ENCODE measurements at places on chromosomes 2 and 18. TPM values are rescaled to one million over a fixed set of nuclear protein-coding genes. Genes with fewer than 3 reads are reported as not detected.

DNA sequence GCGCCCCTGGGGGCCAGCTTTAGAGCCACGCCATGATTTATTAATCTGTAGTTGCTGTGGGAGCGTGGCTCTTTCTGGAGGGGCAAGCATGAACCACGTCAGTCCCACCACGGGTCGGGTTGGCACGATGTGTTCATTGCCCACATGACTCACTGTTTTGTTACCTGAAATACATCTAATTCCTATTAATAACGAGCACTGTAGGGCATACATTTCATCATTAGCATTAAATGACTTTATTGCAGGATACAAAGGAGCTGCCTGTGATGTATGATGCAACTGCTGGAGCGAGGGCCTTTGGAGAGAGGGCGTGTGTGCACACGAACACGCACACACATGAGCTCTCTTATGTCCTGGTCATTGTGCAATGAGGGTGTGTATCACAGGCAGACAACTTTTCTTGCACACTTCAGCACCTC lies 127.0 kb downstream of the INHBB start:
- H3K4me1 ChIP-seq = no peaks in the 10 kb centered on the region
- H3K4me3 ChIP-seq = no peak overlapping the region
- H3K27me3 ChIP-seq = no peaks in the 10 kb centered on the region
- no peak for DNase-seq
- H3K27ac ChIP-seq = no peak overlapping the region

DNA sequence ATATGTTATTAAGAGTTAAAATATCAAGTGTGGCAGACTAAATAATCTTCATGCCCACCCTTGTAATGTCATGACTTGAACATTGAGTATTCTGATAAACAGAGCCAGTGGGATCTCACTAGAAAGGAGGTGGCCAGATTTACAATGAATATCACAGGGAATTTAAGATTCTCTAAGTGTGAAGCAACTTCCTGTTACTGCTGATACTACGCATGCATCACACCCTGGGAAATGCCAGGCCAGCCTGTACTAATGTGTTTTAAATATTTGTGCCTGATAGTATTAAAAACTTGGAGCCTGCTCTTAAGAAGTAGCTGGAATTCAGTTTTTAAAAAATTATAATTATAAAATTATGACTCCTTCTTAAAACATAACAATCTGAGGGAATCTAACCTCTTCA lies 148.3 kb downstream of the LAMA3 start:
- no peaks in the 10 kb centered on the region for H3K27me3 ChIP-seq
- H3K36me3 ChIP-seq = no peaks in the 10 kb centered on the region
- H3K4me3 ChIP-seq = no peak overlapping the region
- no peak overlapping the region for H3K27ac ChIP-seq
- DNase-seq = no peak

DNA sequence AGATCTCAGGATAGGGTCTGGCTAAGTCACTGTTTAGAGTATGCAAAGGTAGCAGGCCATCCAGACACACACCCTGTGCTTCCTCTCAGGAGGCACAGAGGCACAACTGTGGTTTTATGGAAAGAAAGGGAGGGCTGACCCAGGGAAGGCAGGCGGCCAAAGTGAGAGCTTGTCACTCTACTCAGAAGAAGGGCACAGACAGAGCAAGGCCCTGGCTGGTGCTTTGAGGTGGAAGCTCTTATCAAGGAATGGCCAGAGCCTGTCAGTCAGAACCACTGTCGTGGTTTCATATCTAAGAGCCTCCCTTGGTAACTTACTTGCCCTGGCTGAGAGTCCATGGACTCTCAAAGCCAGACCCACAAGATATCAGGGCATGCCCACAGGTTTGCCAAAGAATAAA lies 40.7 kb downstream of the SLC9A2 start:
- no peak overlapping the region for H3K4me3 ChIP-seq
- H3K27ac ChIP-seq = no peak overlapping the region
- H3K27me3 ChIP-seq = no peaks in the 10 kb centered on the region
- no peak for DNase-seq
- H3K4me1 ChIP-seq = no peaks in the 10 kb centered on the region
- H3K36me3 ChIP-seq = no peaks in the 10 kb centered on the region

DNA sequence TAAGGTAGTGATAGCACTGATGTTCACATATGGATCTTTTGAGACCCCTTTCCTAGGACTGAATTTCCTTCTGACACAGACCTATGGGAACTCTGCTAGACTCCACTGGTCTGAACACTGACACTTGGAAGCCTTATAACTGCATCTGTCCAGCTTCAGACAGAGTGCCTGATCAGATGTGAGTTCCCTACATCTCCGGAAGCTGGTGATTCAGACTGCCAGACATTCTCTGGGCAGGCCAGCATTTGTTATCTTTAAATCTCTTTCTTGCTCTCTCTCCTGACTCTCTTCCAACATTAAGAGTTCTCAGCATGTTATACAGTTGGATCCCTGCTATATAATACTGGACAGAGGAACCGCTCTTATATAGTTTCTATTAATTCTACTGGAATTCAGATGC lies 408.5 kb downstream of the ZEB2 start:
- no peaks in the 10 kb centered on the region for H3K27me3 ChIP-seq
- H3K4me3 ChIP-seq = no peak overlapping the region
- no peak overlapping the region for H3K27ac ChIP-seq
- no peaks in the 10 kb centered on the region for H3K36me3 ChIP-seq
- no peaks in the 10 kb centered on the region for H3K4me1 ChIP-seq
- DNase-seq = no peak

DNA sequence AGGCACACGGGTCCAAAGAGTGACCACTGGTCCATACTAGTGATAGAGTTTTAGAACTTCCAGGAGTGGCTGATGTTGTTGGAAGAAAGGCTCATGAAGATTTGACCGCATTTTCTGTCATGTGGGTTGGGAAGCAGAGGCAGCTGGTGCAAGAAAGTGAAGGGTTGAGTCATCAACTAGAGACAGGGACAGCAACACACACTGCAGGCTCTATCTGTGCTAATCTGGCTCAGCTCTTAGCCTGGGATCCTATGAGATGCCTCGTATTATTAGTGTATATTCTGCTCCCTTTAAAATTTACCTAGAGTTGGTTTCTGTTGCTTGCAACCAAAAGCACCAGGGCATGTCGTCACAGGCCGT lies 2.5 kb upstream of the SH3RF3 start:
- H3K4me3 ChIP-seq = no peak overlapping the region
- H3K4me1 ChIP-seq = peaks cover 15% of the 10 kb centered on the region
- peaks cover 5% of the 10 kb centered on the region for H3K27me3 ChIP-seq
- DNase-seq = no peak
- H3K27ac ChIP-seq = no peak overlapping the region
- H3K36me3 ChIP-seq = no peaks in the 10 kb centered on the region

- peaks cover 49% of the 10 kb centered on the region for H3K36me3 ChIP-seq
- peak; percentile 46 for DNase-seq
- H3K4me3 ChIP-seq = no peak overlapping the region
- no peak overlapping the region for H3K27ac ChIP-seq
- no peaks in the 10 kb centered on the region for H3K27me3 ChIP-seq
Measured at GRCh38 chr2:241659150-241659739, 21.8 kb downstream of the ATG4B start.

DNA sequence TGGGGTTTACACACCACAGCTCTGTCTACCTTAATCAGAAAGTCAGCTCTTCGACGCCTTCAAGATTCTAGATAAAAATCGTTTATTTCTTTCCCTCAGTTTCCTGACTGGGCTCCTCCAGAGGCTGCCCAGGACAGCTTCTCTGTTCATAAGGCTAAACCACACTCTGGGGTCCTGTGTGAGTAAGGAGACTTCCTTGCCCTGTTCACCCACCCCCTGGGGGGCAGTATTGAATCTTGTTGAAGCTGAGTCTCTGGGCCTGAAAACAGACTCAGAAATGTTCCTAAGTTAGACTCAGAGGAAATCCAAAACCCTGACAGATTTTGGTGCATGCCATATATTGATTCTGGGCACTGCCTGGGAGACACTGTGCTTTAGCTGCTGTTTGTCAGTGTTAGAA lies 43.0 kb downstream of the G6PC2 start:
- H3K27me3 ChIP-seq = no peaks in the 10 kb centered on the region
- no peak overlapping the region for H3K4me3 ChIP-seq

DNA sequence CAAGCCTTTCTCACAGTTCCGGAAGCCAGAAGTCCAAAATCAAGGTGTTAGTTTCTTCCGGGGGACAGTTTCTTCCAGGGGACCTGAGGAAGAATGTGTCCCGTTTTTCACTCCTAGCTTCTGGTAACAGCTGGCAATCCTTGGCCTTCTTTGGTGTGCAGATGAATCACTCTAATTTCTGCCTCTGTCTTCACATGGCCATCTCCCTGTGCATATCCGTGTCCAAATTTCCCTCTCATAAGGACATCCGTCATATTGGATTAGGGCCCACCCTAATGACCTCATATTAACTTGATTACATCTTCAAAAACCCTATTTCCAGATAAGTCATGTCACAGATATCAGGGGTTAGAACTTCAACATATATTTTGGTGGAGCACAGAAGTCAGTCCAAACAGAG lies 141.4 kb downstream of the ZEB2 start:
- no peak overlapping the region for H3K27ac ChIP-seq
- H3K4me1 ChIP-seq = peaks cover 9% of the 10 kb centered on the region
- no peaks in the 10 kb centered on the region for H3K36me3 ChIP-seq
- no peak for DNase-seq
- H3K27me3 ChIP-seq = no peaks in the 10 kb centered on the region

- no peaks in the 10 kb centered on the region for H3K4me1 ChIP-seq
- H3K36me3 ChIP-seq = no peaks in the 10 kb centered on the region
- no peaks in the 10 kb centered on the region for H3K27me3 ChIP-seq
- H3K4me3 ChIP-seq = no peak overlapping the region
- no peak overlapping the region for H3K27ac ChIP-seq
- no peak for DNase-seq
Measured at GRCh38 chr18:48637081-48637990, 98.5 kb downstream of the CTIF start.

DNA sequence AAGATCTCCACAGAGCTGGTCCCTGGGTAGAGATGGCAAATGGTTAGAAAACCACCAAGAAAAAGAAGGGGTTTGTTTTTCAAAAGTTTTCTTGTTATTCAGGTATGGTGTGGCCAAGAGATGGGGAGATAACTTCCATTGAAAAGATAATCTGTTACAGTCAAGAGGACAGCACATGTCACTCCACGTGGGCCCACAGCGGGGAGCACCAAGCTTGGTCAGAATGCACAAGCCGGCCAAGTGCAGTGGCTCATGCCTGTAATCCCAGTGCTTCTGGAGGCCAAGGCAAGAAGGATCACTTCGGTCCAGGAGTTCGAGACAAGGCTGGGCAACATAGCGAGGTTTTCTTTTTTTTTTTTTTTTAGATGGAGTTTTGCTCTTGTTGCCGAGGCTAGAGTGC lies 6.0 kb upstream of the LCLAT1 start:
- DNase-seq = no peak
- no peak overlapping the region for H3K4me3 ChIP-seq
- H3K27ac ChIP-seq = no peak overlapping the region
- no peaks in the 10 kb centered on the region for H3K36me3 ChIP-seq
- no peaks in the 10 kb centered on the region for H3K27me3 ChIP-seq

DNA sequence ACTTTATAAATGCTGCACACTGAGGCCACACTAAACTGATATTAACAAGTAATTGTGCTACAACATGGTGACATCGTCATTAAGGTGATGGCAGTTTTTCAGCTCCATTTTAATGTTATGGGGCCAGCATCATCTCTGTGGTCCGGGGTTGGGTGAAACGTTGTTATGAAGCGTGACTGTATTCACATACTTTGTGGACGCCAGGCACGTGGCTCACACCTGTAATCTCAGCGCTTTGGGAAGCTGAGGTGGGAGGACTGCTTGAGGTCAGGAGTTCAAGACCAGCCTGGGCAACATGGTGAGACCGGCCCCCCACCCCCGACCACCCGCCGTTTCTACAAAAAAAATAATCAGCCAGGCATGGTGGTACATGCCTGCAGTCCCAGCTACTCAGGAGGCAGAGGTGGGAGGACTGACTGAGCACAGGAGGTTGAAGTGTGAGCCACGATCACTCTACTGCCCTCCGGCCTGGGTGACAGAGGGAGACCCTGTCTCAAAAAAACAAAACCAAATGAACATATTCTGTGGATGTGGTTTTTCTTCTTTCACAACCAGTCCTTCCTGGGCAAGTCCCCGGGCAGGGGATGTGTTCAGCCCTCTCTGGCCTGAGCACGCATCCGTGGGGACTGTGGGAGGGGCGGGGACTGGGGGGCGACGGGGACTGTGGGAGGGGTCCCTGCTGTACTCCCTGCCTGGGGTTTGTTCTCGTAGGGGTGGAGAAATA lies 12.9 kb upstream of the GAL3ST2 start:
- no peak overlapping the region for H3K4me3 ChIP-seq
- H3K27ac ChIP-seq = peak overlapping the region; percentile 56
- peaks cover 42% of the 10 kb centered on the region for H3K4me1 ChIP-seq
- no peaks in the 10 kb centered on the region for H3K36me3 ChIP-seq

DNA sequence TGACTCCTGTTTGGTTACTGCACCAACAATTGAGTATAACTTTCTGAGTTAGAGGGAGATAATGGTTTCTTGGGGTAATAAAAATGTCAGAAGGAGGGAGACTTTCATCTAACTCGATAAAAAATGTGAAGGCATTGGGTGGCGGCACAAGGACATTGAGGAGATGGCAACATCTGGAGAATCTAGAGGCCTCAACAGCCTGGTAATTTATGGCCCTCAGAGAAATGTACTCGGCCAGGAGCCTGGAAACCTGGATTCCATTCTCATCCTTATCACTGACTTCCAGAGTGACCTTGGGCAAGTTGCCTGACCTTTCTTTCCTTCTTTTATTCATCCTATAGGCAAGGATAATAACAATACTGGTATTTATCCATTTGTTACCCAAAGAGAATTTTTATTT lies 173.5 kb upstream of the MEX3C start:
- H3K27ac ChIP-seq = no peak overlapping the region
- DNase-seq = no peak
- H3K4me3 ChIP-seq = no peak overlapping the region
- no peaks in the 10 kb centered on the region for H3K27me3 ChIP-seq
- H3K4me1 ChIP-seq = no peaks in the 10 kb centered on the region
- no peaks in the 10 kb centered on the region for H3K36me3 ChIP-seq

GRCh38 chr18:11807233-11807632 lies 44.0 kb upstream of the CHMP1B start:
- DNase-seq = no peak
- H3K4me1 ChIP-seq = no peaks in the 10 kb centered on the region
- no peak overlapping the region for H3K27ac ChIP-seq
- H3K4me3 ChIP-seq = no peak overlapping the region

GRCh38 chr2:120867290-120868241 lies 131.9 kb downstream of the GLI2 start:
- no peaks in the 10 kb centered on the region for H3K27me3 ChIP-seq
- no peaks in the 10 kb centered on the region for H3K36me3 ChIP-seq
- DNase-seq = no peak
- H3K4me1 ChIP-seq = no peaks in the 10 kb centered on the region

- no peak for DNase-seq
- H3K27me3 ChIP-seq = no peaks in the 10 kb centered on the region
- no peak overlapping the region for H3K4me3 ChIP-seq
- peaks cover 77% of the 10 kb centered on the region for H3K36me3 ChIP-seq
Measured at GRCh38 chr2:85319796-85320195, 8.0 kb downstream of the TGOLN2 start.

The LYG1 gene
- total RNA-seq = 2.5 TPM

The NR4A2 gene
- total RNA-seq = 2.1 TPM

The CGREF1 gene
- 0.47 TPM for total RNA-seq

The FBXO48 gene
- 6.5 TPM for total RNA-seq

The NRP2 gene
- total RNA-seq = 1.1 TPM

The SLC16A14 gene
- 0.14 TPM for total RNA-seq

The NLRC4 gene
- total RNA-seq = 0.20 TPM

Data from CD4-positive, alpha-beta memory T cell (primary cell).